ENCODE measurements at places on chromosomes 7 and 10. TPM values are rescaled to one million over a fixed set of nuclear protein-coding genes. Genes with fewer than 3 reads are reported as not detected.

Gene CPA5
- total RNA-seq: not detected

Gene GET4
- total RNA-seq: 25.3 TPM

Gene STEAP1
- total RNA-seq: 18.1 TPM

Gene KCNH2
- not detected for total RNA-seq

Gene ARHGAP22
- total RNA-seq: 95.1 TPM

- DNase-seq: no peak
These were observed 20.3 kb downstream of the NACAD start for GRCh38 chr7:45068236-45069023.

GRCh38 chr10:5829267-5829666 lies 16.0 kb upstream of the GDI2 start:
- no peak for DNase-seq

GRCh38 chr10:32207544-32207943 lies 139.4 kb downstream of the EPC1 start:
- DNase-seq: peak; percentile 28

DNA sequence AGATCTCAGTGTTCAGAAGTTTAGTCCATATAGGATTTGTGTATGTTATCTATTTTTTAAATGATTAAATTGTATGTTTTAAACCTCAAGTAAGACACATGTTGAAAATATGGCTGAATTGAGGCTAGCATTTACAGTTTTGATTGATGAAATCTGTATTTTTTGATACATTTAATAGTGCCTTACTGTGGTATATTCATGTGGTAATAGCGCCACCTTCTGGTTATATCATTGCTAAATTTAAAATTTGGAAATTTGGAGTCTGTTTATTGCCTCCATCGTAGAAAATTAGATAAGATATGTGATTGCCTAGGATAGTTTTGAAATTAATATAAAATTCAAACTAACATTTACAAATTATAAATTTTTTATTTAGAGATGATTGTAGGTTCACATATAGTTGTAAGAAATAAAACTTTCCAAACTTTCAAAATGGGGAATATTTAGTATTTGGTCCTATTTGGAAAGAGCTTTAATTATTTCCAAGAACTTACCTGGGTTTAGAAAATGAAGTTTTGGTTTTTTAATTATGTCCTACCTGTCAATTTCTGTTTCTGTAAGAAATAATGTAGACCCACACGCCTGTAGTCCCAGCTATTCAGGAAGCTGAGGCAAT lies 19.1 kb upstream of the ARMS2 start:
- DNase-seq: peak; percentile 48

- DNase-seq: no peak
These were observed 78.2 kb downstream of the GALNT11 start for GRCh38 chr7:152103691-152104090.
